Fibroblast of mammary gland (primary cell): ENCODE measurements at places on chromosomes 4 and X.
A peak's percentile ranks its signal among the peaks of the same experiment; 100 is the strongest.

- DNase-seq: no peak
These were observed 432.8 kb upstream of the LCORL start for GRCh38 chr4:18454349-18454748.

GRCh38 chr4:161121451-161121850 is 1042.3 kb downstream of the FSTL5 start:
- DNase-seq: no peak

DNA sequence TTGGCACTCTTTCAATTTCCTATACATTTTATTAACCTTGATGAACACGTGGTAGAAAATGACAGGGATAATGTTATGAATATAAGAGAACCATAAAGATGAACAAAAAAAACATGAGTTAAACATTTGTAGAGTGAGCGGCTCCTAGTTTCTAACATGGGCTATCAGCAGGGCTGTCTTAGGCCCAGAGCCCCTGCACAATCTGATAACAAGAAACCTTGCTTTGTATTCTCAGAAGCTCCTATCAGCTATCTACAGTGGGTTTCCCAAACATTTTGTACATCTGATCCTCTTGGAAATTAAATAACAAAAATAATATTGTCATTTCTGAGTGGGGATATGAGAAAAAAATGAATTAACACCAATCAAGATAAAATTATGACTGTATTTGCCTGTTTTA is 10.6 kb upstream of the RBPJ start:
- no peak for DNase-seq

- DNase-seq: no peak
These were observed 91.2 kb upstream of the XAGE2 start for GRCh38 chrX:52277666-52278065.

DNA sequence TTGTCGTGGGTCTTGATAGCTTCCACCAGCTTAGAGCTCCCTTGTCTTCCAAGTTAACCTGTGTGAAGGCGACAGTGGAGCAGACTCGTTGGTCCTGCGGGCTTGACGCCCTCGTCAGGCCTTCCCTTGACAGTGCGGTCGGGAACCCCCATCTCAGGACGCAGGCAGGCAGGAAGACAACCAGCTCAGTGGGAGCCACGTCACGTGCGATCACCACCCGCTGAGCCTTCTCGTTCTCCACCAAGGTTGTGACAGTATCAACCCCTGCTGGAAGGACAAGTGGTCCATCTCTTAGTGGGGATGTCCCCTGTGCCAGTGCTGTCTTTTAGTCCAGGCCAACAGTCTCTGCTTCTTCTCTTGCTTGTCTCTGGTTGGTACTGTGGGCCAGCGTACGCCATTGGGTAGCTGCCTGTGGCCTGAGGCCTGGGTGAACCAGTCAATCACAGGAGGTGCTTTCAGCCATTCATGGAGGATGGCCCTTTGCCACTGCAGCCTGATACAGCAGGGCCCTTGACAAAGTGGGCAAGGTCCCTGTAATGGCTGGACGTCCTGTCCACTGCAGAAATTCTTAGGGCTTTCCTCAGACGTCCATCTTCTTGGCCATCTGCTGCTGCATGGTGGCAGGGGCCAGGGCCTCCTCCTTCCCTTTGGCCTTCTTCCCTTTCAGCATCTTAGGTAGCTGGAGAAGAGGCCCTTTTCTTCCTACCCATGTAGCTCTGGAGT is 31.4 kb downstream of the RGS12 start:
- DNase-seq: no peak

DNA sequence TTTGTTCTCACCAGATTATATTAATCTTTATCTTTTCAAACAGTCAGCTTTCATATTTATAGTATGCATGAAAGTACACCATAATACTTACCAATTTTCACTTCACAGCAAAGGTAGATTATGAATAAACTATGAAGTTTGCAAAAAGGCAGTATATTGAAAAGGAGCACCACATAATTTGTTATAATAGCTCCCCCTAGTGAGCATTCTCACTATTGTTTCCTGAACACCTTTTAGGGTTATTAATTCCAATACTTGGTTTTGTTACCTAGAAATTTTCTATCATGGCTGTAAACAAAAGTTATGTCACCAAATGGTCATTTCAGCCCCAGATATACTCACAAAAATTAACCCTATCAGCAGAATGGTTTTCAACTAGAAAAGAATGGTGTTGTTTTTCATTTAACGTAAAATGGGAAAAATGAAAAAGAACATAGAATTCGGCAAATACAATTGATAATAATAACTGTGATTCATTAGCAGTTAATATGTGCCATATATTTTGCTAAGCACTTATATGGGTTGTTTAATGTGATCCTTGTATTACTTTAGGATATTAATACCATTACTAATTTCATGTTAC is 30.2 kb upstream of the NKX6-1 start:
- peak; percentile 38 for DNase-seq

DNA sequence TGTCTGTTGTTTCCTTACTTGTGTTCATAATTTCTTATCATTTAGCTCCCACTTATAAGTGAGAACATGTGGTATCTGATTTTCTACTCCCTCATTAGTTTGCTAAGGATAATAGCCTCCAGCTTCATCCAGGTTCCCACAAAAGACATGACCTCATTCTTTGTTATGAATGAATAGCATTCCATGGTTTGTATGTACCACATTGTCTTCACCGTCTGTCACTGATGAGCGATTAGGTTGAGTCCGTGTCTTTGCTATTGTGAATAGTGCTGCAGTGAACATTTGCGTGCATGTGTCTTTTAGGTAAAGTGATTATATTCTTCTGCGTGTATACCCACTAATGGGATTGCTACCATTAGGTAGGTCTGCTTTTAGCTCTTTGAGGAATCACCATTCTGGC is 624.3 kb upstream of the EPHA5 start:
- no peak for DNase-seq

DNA sequence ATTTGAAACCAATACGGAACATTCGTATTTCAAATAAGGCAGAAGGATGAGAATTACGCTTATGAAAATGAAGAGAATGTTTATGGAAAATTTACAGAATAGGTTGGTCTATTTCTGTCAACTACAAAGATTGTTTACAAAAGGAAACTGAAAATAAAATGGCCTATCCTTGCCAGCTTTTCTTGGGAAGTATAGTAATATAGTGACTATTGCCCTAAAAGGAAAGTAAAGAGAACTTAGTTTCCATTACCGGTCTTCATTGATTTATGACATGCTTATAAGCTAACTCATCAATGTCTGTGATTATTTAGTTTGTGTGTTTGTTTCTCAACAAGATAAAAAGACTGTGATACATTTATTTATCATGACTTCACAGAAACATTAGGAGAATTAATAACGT is 2.9 kb upstream of the SPRY1 start:
- no peak for DNase-seq

GRCh38 chr4:138275963-138276621 is 33.9 kb upstream of the SLC7A11 start:
- DNase-seq: peak; percentile 80

DNA sequence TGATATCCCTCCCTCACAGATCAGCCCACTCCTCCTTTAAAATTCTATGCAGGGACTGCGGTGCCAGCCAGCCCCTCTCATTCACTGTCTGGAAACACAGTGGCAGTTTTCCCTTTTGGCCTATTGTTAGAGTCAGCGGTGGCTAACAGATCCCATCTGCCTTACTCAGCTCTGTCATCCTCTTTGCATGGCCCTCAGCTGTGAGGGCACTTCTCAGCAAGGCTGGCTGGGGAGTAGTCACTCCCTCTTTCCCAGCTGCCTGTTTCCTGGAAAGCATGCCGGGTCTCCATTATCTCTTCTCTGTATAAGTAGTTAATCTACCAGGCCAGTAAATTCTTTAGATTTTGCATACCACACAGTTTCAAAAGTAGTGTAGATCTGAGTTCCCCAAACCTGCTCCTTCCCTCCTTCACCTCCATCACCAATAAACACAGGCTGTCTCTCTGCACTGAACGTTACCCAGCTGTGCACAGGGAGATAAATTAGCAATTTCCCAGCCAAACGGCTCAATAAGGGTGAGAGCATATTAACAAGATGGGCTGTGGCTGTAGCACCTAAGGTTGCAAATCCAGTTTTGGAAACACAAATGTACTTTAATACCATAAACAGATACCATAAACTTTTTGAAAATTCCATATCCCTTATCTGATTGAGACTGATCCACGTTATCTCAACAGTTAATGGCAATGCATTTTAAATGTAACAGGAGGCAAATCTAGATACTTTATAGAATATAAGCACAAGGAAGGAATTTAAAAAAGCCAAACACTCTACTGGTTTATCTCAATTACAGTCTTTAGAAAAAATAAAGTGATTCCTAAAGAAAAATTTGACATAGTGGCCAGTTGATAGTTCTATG is 229.3 kb downstream of the ANKRD50 start:
- no peak for DNase-seq

GRCh38 chr4:180314972-180315371 is 1928.2 kb upstream of the TENM3 start:
- no peak for DNase-seq

GRCh38 chr4:60485276-60485675 is 714.9 kb upstream of the ADGRL3 start:
- no peak for DNase-seq

DNA sequence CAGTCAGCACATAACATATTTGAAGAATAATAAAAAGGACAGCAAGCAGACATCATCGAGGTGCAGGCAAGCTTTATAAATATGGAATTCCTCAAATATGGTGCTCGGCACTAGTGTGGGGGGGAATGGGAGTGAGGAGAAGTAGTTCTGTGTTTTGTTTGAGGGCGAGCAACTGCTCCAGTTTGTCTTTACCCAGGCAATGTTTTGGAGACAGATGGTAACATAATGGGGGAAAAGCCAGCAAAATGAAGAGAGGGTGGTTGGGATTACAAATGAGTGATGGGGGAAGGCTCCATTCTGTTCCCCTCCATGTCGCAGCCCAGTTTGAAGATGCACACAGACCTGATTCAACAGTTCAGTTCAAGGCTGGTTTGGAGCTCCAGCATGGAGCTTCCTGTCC is 572.9 kb upstream of the DIPK2B start:
- no peak for DNase-seq

DNA sequence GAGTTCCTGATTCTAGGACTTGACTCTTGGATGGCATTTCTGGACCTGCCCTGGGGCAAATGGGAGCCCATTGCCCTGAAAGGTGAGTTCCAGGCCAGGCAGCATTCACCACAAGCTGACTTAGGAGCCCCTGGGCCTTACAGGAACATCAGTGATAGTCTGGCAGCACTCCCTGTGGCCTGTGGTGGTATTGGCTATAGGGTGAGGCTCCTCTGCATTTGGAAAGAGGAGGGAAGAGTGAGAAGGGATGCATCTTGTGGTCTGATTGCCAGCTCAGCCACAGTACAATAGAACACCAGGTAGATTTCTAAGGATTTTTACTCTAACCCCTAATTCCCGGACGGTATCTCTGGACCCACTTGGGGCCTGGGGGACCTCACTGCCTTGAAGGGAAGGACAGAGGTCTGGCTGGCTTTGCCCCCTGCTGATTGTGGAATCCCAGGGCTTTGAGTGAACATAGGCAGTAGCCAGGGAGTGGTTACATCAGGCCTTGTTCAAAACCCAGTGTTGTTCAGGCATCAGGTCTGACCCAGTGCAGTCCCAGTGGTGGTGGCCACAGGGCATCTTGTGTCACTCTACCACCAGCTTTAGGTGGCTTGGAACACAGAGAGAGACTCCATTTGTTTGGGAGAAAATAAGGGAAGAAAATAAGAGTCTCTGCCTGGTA is 32.9 kb downstream of the MAGED4 start:
- no peak for DNase-seq

DNA sequence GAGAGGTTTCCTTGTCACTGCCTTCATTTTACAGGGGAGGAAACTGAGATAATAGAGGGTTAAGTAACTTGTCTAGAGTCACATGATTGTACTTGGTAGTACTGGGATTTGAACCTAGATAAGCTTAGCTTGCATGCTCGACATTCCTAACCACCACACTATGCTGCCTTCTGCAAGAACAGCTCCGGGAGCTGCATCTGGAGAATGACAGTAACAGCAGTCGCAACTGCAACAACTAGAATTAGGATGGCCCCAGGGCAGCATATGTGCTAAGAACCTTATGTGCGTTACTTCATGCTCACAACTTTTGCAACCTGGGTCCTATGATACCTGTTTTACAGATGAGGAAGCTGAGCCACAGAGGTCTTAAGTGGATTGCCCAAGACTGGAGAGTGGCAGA is 89.5 kb upstream of the LCORL start:
- no peak for DNase-seq

- no peak for DNase-seq
These were observed 53.9 kb downstream of the FAT1 start for GRCh38 chr4:186669735-186670134.

DNA sequence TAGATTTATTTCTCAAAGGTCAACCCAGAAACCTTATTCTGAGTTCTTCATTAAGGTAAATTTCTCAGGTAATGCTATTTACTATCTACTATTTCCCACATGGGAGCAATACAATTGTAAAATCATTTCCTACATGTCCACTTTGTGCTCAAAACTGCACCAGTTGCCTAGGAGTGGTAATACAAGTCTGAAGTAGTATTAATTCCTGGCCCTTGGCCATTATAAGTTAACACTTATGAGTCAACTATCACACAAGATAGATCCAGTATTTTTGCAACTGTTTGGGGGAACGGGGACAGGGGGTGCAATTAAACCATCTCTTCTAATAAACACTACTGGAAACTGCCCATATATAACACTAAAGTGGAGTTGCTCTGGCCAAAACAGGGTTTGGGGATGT is 48.9 kb downstream of the ACSL4 start:
- peak; percentile 41 for DNase-seq

GRCh38 chr4:99447079-99447478 is 11.9 kb upstream of the ADH7 start:
- DNase-seq: peak; percentile 63

DNA sequence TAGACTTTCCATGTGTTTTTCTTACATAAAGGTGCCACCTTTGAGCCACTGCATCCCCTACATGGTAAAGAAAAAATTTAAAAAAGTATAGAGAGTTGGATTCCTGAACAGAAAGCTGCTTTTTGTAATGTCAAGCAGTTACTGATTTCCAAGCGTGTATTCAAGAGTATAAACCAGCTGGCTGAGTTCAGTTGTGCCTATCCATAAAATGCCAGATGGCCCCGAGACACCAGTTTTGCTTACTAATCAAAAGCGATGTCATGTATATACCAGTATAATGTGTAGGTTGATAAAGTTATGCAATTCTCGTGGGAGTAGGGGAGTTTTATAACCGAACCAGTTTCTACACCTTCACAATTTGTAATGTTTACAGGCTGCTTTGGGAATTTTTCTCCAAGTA is 26.2 kb upstream of the PNPLA4 start:
- DNase-seq: no peak

DNA sequence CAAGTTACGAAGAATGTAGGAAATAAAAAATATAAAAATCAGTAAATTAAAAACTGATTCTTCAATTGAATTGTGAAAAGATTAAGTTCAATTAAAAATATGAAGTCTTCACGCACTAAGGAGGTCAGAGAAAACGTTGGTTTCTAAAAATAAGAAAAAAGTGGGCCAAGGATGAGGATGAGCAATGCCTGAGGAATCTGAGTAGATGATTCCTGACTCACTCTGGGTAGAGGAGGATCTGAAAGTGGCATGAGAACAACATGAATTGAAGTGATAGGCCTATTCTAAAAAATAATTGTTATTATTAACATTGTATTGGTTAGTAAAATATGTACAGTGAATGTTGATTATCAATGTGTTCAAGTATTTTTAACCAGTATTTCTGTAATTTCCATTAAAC is 444.2 kb downstream of the GRIA2 start:
- peak; percentile 83 for DNase-seq
